ENCODE measurements at places on chromosomes 5 and 9.

- DNase-seq, result no peak
These were observed 38.1 kb downstream of the CRHBP start for GRCh38 chr5:76990899-76991459.

DNA sequence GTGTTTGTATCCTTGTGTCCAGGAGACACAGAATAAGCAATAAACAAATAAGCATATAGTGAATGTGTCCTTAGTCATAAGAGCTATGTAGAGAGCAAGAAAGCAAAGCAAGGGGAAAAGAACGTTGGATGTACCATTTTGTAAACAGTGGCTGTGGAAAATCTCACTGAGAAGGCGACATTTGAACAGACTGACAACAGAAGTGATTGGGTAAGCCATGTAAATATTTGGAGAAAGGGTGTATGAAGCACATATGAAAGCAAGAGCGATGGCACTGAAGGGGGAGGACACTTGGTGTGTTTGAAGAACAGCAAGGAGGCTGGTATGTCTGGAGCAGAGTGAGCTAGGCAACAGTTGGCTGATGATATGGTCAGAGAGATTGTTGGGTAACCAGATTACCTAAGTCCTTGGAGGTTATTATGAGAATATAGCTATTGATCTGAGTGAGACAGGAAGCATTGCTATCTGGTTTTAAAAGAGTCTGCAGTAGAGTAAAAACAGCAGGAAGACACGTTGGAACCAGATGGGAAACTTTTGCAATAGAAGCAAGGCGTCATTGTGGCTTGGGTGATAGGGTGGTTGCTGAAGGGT lies 115.5 kb upstream of the IL7R start:
- DNase-seq, result peak; percentile 94

DNA sequence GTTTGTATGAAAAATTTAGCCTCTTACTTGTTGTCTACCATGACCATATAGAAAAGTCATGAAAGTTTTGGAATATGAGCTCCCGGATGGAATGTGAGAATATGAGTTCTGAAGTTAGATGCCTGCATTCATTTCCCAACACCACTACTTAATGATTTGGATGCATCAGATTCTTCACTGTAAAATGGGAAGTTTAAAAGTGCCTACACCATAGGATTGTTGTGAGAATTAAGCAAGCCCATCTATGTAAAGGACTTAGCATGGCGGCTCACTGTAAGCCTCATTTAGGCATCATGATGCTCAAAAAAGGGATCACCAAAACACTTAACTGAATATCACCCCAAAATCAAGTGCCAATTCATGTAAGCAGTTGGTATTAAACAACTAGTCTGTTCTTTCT lies 177.3 kb downstream of the RAB3C start:
- DNase-seq, result no peak

DNA sequence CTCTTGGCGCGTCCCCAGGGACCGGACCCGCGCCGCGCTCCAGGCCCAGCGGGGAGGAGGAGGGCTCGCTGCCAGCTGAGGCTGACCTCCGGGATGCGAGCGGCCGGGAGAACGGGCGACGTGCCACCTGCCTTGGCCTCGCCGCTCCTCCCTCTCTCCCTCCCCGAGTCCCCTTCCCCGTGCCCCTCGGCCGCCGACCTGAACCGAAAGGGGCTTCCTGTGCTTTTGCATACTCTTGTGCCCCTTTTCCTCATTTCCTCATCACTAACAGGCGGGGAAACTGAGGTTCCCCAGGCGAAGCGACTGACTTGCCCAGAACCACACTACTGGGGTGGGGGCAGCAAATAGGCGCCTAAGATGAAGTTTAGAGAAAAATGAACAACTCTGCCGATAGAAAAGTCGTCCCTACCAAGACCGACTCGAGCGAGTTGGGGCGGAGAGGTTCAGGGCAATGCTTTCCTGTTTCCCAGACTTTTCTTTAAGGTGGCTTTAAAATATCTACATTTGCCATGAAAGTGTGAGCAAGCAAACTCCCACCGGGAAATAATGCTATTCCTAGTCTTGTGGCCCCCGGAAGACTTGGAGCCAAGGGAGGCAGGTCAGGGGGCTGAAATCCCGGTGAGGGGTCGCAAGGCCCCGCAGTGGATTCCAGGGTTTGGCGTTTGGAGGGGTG lies 580 bp upstream of the DUSP1 start:
- DNase-seq, result peak; percentile 48

- DNase-seq, result no peak
These were observed 155.3 kb upstream of the GNA14 start for GRCh38 chr9:77803423-77803822.

- no peak for DNase-seq
These were observed 70.5 kb downstream of the SMIM23 start for GRCh38 chr5:171855798-171856763.

GRCh38 chr5:119406551-119407110 lies 45.7 kb upstream of the HSD17B4 start:
- no peak for DNase-seq

- peak; percentile 83 for DNase-seq
These were observed 102.3 kb downstream of the ENC1 start for GRCh38 chr5:74538206-74538661.

DNA sequence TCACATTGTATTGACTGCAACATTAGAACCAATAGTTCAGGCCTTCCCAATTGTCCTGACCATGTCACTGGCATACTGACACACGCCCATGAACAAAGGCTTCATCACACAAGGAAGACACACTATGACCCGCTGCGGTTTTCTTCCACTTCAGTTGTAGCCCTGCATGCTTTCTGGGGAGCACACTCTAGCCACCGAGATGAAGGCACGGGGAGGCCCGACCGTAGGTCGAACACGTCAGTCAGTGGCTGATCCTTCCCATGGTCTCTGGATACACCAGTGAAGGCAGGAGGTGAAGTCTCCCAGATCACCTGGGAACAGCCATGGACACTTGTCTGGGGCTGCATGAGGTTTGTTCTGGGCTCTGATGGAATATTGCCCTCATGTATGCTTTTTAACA lies 224.7 kb downstream of the FSTL4 start:
- no peak for DNase-seq

- DNase-seq, result no peak
These were observed 157.9 kb downstream of the ALDH1A1 start for GRCh38 chr9:72794946-72795345.
